ENCODE measurements at places on chromosomes 1 and 21. TPM values are rescaled to one million over a fixed set of nuclear protein-coding genes. Genes with fewer than 3 reads are reported as not detected.

The S100A7A gene
- total RNA-seq: not detected

The RAB7B gene
- 6.4 TPM for total RNA-seq

The ST6GALNAC3 gene
- 1.7 TPM for total RNA-seq

The LYST gene
- 20.9 TPM for total RNA-seq

The UBAP2L gene
- 40.5 TPM for total RNA-seq

The LRRN2 gene
- total RNA-seq: 0.28 TPM

The HRNR gene
- under 0.01 TPM for total RNA-seq

The AQP10 gene
- total RNA-seq: not detected
